ENCODE measurements at places on chromosomes 1 and 21.

- no peak for DNase-seq
Observed at GRCh38 chr1:244112636-244113035, 61.6 kb downstream of the ZBTB18 start.

GRCh38 chr1:201138311-201138840 lies 11.4 kb upstream of the ASCL5 start:
- no peak for DNase-seq

- DNase-seq: no peak
Observed at GRCh38 chr1:225406976-225407725, 20.7 kb downstream of the LBR start.

- DNase-seq: no peak
Observed at GRCh38 chr1:74425676-74426075, 86.7 kb downstream of the LRRC53 start.

DNA sequence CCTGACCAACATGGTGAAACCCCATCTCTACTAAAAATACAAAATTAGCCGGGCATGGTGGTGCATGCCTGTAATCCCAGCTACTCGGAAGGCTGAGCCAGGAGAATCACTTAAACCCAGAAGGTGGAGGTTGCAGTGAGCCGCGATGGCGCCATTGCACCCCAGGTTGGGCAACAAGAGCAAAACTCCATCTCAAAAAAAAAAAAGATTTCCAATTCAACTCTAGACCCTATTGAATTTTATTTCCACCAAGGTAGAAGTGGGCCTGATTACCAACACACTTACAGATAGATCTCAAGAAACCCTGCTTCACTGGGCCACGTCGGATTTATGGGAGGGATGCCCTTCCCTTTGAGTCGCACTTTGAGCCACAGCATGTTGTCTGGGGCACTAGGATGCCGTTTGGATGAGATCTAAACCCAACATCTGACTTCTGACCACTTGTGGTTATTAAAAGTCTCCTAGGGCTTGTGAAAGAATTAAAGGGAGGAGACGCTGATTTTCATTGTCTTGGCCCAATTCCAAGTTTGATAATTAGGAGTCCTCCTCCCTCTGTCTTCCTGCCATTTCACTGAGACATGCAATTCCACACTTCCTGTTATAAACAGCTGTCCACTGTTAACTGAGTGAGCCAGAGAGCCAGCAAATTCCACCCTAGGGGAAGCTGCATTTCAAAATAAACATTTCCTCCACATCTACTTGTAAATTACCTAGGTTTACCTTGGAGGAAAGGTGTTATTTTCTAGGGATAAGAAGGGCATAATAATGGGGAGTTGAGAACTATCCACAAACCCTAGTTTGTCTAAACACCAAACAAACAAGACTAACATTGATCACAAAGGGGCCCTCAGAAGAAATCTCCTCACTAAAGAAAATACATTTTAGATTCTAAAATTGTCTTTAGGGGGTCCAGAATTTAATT lies 5.2 kb upstream of the RERE start:
- peak; percentile 53 for DNase-seq

GRCh38 chr1:160868141-160868540 lies 5.5 kb upstream of the CD244 start:
- no peak for DNase-seq

- no peak for DNase-seq
Observed at GRCh38 chr1:38997034-38997900, 6.2 kb downstream of the AKIRIN1 start.

DNA sequence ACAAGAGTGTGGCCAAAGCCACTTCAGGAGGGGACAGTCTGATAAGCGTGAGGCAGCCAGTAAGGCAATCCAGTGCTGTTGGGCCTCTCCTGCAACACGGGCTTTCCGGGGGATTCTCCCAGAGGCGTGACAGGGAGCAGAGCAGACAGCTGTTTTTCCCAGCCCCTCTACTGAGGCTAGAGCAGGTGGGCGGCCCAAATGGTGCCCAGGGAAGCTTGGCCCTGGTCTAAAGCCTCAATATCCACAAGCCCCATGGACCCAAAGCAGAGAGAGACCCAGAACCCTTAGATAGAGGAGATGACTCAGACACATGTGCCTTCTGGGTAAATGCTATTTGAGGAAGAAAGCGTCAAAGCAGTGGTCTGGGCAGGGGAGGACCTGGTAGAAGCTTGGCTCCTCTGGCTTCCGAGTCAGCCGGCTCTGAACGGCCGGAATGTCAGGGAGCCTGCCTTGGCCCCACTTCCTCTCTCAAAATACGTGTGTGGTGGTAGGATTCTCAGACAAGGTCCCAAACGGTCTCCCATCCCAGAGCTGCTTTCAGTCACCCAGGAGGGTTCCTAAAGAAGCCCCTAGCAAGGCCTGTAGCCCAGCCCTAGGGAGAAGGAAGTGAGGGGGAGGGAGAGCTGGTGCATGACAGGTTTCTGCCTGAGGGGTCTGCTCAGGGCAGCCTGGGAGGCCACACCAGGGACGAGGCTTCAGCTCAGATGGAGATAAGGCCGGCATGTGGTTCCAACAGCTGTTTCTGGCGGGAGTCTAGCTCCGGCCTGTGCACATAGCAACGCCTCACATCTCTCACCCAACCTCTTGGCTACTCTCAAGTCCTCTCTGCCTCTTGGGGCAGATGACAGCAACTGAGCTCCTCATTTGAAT lies 28.8 kb downstream of the PIK3C2B start:
- DNase-seq: no peak

DNA sequence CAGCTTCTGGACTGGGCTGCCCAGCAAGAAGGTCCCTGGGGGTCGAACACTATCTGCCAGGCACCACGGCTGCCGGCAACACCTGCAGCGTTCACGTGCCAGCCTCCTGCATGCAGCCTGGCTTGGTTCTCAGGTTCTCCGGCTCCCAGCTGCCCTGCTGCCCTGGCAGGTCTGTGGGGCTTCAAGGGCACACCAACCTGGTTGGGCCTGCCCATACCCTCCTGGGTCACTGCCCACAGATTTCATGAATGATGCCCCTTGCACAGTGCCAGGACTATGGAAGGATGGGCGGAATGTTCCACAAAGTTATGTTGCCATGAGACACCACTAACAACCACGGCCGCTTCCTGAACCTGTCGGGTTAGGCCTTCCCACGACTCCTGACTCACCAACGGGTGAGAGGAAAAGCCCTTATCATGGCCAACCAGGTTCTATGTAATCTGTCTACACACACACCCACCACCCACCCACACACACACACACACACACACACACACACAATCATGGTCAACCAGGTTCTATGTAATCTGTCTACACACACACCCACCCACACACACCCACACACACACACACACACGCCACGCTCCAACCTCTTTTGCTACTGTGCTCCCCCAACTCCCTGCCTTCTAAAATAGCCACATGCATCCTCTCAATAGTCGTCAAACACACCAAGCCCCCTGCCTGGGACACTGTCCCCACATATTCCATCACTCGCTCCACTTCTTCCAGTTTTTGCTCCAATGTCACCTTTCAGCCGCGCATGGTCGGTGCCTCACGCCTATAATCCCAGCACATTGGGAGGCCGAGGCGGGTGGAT lies 32.2 kb downstream of the HSPG2 start:
- peak; percentile 81 for DNase-seq

- DNase-seq: no peak
Observed at GRCh38 chr1:6223617-6224016, 12.1 kb downstream of the ICMT start.

GRCh38 chr1:208557046-208557722 lies 313.0 kb upstream of the PLXNA2 start:
- no peak for DNase-seq

GRCh38 chr1:54384918-54385726 lies 21.1 kb downstream of the SSBP3 start:
- DNase-seq: no peak

GRCh38 chr21:45176141-45176540 lies 101.8 kb downstream of the ADARB1 start:
- no peak for DNase-seq

- no peak for DNase-seq
Observed at GRCh38 chr1:215523906-215524305, 43.2 kb upstream of the KCTD3 start.

DNA sequence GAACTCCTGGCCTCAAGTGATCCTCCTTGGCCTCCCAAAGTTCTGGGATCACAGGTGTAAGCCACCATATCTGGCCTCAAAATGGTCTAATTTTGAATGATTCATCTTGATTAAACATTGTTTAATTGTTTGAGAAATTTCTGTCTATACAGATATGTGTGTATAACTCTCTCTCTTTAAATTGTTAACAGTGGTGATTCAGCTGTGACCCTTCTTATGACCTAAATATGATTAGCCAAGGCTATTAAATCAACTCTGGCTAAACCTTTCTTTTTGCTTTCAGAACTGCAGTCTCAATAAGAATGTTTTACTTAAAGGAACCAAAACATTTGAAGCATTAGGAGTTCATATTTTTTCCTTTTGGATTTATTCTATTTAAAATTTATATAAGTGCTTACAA lies 19.2 kb upstream of the B3GALT5 start:
- no peak for DNase-seq

- peak; percentile 56 for DNase-seq
Observed at GRCh38 chr1:61058483-61059245, 23.7 kb upstream of the NFIA start.

GRCh38 chr1:160708118-160708517 lies 3.5 kb downstream of the CD48 start:
- DNase-seq: no peak

- peak; percentile 6 for DNase-seq
Observed at GRCh38 chr21:27564684-27565301, 597.9 kb upstream of the ADAMTS5 start.
